ENCODE measurements at places on chromosomes 4 and X.
A peak's percentile ranks its signal among the peaks of the same experiment; 100 is the strongest.

GRCh38 chr4:174865418-174865985, 36.5 kb upstream of the GLRA3 start:
- DNase-seq: no peak

DNA sequence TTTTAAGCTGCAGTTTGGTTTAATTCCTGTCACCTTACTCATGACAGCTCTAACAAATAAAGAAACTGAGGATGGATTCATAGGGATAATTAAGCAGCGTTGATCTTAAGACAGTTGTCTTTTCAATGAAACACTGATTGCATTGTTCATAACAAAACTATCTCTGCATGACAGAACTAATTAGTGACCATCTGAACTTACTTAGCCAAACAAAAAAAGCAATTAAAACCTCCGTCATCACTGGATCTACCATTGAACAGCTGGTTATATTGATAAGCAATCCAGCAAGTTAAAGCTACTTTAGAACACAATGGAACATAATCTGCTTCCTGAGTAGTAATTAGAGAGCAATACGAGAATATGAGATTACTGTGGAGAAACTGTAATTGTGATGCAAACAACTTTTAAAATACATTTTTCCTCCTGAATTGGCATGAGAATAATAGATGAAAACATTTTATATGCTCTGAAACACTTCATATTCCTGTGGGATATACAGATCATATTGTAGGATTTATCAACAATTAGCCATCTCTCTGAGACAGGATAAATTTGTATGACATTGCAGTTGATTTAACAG, 2576.8 kb downstream of the PCDH7 start:
- DNase-seq: no peak

DNA sequence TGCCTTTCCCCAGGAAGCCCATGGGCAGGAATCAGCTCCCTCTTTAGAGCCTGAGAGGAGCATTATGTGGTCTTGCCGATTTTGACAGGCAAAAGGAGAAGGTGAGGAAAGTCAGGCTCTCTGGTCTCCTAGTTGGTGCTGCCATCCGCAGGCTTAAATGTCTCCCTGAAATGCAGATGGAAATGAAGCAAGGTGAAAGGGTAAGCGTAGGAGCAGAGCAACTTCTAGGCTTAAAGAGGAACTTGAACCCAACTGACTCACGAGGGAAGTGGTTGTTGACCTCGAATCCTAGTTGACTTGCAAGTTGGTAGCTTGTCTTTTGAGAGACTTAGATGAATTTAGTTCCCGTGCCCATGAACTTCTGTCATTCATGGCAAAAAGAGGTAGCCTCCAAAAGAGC, 205.9 kb downstream of the PTTG2 start:
- DNase-seq: no peak

GRCh38 chr4:41323179-41323578, 66.5 kb downstream of the UCHL1 start:
- DNase-seq: no peak

DNA sequence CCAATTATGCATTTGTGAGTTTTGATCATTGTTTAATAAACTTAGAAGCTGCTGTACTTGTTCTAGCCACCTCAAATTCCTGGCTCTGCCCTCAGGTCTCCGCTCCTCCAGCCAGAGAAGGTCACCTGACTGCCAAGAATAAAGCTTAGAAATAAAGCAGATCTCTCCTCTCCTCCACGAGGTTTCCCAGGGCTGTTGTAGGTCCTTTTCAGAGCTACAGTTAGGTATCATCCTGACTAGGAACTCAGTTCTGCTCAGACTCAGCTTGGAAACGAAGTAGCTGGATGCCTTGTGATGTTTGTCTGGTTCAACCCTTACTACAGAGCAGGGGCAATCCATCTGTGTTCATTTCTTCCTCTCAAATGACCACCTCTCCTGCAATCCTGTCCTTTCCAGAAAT, 79.1 kb upstream of the RAPGEF2 start:
- DNase-seq: no peak

DNA sequence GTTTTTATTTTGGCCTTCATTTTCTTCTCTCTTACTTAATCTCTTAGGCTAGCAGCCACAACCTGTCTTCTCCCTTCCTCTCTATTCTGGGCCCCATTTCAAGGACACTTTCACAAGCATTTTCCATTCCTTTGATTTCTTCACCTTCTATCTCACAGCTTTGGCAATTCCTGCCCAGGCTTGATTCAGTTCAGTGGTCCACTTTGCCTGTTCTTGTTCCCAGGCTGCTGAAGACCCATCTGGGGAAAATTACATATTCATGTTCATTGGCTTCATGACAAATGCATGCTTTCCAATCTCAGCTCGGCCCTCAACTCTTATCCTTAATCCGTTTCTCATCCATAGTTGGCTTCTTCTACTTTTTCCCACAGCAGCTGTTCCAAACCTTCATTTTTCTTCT, 38.7 kb upstream of the LPAR4 start:
- no peak for DNase-seq

- DNase-seq: no peak
These were observed 11.5 kb upstream of the RASSF6 start for GRCh38 chr4:73631565-73632226.

- no peak for DNase-seq
These were observed 110.6 kb downstream of the SH3KBP1 start for GRCh38 chrX:19776753-19777152.

- DNase-seq: no peak
These were observed 286.9 kb upstream of the FGF16 start for GRCh38 chrX:77160301-77160700.

DNA sequence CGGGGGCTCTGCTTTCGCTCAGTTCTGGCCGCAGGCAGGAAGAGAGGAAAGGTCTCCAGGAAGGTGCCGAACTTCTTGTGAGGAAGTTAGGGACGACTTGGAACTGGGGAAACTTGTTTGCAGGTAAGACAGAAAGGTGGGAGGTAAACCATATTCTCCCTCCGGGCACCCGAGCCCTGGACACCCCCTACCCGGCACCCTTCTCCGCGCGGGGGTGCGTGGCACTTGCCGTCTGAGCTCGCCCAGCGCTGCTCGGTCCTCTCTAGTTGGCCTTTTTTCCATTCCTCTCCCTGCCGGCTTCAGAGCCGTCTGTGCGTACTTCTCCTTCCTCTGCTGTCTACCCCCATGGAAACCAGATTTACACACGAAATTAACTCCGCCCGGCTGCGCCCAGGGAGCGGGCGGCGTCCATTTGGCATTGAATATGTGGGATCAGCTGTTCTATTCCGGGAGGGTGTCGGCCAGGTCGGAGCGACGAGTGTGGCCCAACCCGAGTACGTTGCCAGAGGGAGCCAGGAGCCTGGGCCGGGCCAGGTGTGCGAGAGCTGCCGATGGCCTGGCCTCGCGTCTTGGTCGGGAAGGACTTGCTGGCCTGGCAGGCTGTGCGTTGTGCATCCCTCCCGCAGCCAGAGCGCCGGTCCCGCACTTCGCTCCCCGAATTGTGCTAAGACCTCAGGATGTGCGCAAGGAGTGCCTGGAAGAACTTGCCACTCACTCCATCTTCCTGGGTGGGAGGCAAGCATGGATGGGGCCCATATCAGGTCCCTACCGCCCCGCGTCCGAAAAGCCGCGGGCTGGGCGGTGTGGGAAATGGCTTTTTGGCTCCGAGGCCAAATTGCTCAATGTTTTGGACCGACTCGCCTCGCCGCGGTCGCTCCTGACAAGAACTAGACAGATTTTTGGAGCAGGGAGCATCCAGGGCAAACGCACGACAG, 1.7 kb downstream of the PDGFRA start:
- DNase-seq: peak; percentile 38

DNA sequence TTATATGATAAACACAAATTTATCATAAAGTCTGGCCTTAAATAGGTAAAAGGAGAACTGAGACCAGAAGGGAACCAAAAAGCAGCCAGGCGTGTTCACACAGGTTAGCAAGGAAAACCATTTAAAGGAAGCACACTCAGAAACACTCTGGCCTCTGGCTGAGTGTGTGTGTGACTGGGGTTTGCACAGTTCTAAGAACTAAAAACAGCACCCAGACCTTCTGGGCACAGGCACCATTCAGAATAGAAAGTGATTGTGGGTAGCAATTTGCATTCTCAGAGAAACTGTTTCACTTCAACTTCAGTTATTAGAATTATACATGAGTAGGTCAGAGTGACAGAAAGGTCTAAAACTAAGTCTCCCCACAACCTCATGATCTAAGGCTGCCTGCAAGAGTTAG, 10.0 kb downstream of the GPR82 start:
- no peak for DNase-seq

GRCh38 chr4:117637347-117637746, 396.9 kb upstream of the NDST3 start:
- DNase-seq: no peak

- no peak for DNase-seq
These were observed 46.6 kb upstream of the CXCL8 start for GRCh38 chr4:73693811-73694210.

GRCh38 chr4:42787079-42787463, 105.4 kb upstream of the GRXCR1 start:
- no peak for DNase-seq

- DNase-seq: no peak
These were observed 103.7 kb upstream of the AADAT start for GRCh38 chr4:170193496-170193895.

GRCh38 chr4:181525634-181526033, 717.6 kb upstream of the TENM3 start:
- DNase-seq: no peak

Measured in heart left ventricle (tissue), 16 donors.